ENCODE measurements at places on chromosomes 2 and 18. TPM values are rescaled to one million over a fixed set of nuclear protein-coding genes. Genes with fewer than 3 reads are reported as not detected.

DNA sequence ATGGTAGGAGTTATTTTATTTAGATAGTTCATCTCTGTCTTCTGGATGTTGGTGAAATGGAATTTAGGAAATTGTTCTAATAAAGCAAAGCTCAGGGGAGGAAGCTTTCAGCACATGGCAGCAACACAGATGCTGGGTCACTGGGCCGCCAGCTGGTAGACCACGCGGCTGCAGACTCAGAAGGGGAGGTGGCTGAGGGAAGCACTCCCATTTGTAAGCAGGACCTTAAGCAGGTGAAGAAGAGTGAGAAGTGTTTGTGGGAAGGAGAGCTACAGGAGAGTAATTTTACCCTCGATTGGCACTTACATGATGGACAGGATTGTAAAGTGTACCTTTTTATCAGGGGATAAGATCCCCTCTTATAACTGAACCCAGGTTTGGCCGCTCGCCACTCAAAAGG, 24.4 kb downstream of the NMS start:
- no peak for DNase-seq

- DNase-seq, result no peak
Measured at GRCh38 chr2:10453905-10454298, 5.8 kb upstream of the ODC1 start.

GRCh38 chr2:68246396-68246795, 5.9 kb downstream of the PPP3R1 start:
- no peak for DNase-seq

GRCh38 chr2:200810998-200811332, 745 bp upstream of the BZW1 start:
- DNase-seq, result no peak

DNA sequence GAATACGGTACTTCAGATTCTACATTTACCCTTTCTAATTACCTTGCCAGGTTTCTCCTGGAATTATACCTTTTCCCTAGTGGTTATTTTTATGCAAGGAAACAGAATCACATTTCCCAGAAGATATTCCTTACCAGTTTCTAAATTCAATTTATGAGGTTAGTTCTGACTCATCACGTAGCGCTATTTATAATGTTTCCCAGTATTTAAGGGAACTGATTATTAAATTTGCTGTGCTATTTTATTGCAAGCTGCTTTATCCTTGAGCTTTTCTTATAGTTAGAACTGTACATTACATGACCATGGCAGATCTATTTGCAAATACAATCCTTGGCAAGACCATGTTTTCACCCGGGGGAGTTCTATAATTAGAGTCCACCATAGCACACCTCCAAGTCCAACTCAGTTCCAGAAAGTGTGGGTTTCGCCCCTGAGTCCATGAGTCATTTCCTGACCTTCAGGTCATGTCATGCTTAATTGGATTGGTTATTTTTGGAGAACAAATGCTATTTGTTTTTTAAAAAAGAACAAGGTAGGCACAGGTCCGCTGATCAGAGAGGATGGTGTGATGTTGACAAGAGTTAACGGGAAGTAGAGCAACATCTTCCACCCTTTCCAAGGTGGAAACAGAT, 126.6 kb downstream of the ZNF532 start:
- no peak for DNase-seq

PAX8 gene
- total RNA-seq, result 0.18 TPM

DNA sequence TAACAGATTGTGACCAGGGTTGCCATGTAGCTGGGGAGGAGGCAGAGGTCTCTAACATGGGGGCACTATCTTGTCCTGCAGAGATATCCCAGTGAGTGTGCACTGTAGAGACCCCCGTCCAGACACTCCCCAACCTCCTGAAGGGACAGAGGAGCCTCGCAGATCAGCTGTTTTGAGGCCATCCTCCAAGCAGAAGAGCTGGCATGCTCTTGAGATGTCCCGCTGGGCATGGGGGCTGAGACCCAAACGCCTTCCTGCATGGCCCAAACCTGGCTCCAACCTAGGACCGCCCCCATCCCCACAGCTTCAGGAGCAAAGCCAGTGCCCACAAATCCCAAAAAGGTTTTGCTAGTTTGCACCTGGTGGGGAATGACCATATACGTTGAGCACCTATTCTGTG, 2.7 kb upstream of the SLC66A3 start:
- DNase-seq, result no peak

GRCh38 chr2:150663143-150663542, 175.7 kb upstream of the RND3 start:
- DNase-seq, result no peak

DNA sequence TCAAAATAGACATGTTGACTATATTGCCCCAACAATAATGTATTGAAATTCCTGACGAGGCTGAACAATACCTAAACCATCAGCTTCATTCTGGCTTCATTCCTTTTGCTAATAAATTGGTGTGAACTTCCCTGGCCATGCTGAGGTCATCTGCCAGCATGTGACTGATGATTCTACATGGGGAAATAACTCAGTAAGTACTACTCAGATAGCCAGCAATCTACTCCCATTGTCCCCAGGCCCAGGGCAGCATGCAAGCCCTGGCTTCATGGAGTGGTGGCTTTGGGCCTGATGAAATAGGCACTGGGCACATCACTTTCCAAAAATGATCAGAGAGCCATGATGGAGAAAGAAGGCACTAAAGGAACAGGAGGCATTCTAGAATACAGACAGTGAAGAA, 468.5 kb upstream of the PIK3C3 start:
- no peak for DNase-seq

KLHL41 gene
- total RNA-seq, result 0.28 TPM

- no peak for DNase-seq
Measured at GRCh38 chr18:70385474-70385873, 96.6 kb downstream of the SOCS6 start.

GPR17 gene
- total RNA-seq, result not detected

DNA sequence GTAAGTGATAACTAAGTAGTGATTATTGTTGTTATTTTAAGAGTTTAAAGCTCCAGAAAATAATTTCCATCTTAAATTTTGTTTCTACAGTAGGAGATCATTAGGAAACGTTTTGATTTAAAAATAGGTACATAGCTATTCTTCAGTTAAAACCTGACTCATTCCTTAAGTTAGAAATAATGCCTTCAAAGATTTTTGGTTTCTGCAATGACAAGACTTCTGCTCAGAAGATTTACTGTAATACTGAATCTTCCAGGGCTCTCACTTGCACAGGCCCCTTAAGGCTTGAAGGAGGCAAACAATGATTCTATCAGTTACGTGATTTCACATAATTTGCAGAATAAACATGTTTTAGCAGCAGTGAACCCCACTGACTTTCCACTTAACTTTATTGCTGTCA, 333.7 kb downstream of the RAD51AP2 start:
- DNase-seq, result no peak

GRCh38 chr2:59851836-59852475, 701.5 kb downstream of the BCL11A start:
- DNase-seq, result no peak

KANSL1L gene
- 14.6 TPM for total RNA-seq

- no peak for DNase-seq
Measured at GRCh38 chr2:212145121-212145520, 393.5 kb downstream of the ERBB4 start.

DNA sequence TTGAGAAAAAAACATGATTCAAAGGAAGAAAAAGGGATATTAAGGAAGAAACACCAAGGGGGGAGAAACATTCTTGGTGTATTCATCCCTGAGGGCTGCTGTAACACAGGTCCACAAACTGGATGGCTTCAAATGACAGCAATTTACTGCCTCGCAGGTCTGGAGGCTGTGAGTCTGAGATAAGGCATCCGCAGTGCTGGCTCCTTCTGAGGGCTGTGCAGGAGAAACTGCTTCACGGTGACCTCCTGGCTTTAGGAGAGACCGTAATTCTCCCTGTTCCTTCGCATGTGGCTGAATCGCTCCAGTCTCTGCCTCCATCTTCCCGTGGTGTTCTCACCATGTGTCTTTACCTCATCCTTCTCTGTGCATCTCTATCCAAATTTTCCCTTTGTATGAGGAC, 490.7 kb downstream of the EIPR1 start:
- no peak for DNase-seq

DNA sequence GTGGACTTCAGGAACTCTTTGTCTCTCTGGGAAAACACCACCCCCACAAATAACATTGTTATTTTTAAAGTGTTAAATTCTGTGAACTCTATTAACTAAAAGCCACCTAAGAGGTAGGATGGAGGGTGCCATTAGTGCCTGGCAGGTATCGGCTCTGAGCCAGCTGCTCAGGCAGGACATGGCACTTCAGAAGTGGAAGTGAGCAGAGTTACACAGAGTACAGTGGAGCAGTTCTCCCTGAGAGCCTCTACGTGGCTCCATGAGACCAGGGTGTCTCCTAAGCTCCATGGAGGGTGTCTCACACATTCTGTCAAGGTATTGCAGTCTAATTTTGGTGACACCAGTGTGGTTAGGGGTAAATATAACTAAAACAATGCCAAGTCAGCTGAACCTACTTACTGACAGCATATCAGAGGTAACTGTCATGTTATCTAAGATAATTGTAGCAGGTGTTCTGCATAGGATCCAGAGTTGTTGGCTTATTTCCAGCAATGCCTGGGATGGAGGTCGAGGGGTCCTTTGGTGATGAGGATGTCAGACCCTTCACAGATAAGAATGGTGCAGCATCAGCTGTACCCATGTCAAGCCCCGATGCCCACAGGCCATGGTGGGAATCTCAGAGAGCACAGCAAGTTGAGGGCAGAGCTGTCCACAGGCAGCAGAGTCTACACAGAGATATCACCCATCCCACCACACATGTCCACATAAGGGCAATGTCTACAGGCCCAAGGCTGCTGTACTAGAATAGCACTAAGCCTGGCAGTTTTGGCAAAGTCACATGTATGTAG, 8.6 kb upstream of the MALL start:
- no peak for DNase-seq

- DNase-seq, result no peak
Measured at GRCh38 chr2:203591642-203592041, 56.5 kb upstream of the RAPH1 start.

STAT4 gene
- 0.13 TPM for total RNA-seq

GRCh38 chr2:209425471-209426071, 1.7 kb downstream of the MAP2 start:
- peak; percentile 20 for DNase-seq

DNA sequence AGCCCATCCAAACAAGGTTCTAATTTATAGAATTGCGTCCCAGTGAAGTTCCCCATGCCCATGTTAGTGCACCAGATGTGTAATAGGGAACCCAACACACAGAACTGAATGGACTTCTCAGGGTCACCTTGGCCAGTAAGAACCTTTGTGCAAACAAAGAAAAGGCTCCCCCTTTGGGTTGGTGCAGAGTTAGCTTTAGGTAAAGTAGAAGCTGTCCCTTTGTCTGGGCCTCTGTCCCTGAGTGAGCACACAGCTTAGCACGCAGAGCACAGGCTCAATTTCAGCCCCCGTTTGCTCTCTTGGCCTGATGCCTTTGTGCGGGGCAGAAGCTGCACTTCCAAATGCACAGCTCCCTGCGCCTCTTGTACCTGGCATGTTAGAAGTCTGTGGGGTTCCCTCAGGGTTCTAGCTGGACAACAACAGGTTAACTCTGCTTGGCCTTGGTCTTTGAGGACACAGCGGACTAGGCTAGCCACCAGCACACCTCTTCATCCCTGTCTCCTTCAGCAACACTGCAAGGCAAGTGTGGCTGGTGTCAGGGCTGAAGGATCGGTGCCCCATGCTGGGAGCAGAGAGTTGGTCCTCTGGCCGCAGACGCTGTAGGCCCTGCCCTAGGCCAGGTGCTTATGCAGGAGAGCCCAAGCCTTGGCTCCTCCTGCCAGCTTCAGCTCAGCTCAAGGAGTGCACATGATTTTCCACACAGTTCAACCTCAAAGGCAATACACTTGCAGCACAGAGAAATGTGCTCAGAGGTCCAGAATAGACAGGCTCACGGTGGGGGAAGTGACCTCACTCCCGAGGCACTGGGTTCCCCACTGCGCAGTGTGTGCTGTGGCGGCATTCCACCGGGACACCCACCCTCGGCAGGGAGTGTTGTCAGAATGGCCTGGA, 73.3 kb upstream of the FOSL2 start:
- no peak for DNase-seq

CNTNAP5 gene
- total RNA-seq, result not detected

MPP4 gene
- 9.0 TPM for total RNA-seq

GRCh38 chr2:141889788-141890187, 241.0 kb downstream of the LRP1B start:
- no peak for DNase-seq

GRCh38 chr2:128300151-128301020, 18.3 kb downstream of the HS6ST1 start:
- DNase-seq, result no peak

GRCh38 chr2:116804901-116805300, 1009.6 kb upstream of the DDX18 start:
- no peak for DNase-seq

- no peak for DNase-seq
Measured at GRCh38 chr18:6650747-6651146, 78.8 kb upstream of the ARHGAP28 start.

POTEI gene
- 0.07 TPM for total RNA-seq

DNA sequence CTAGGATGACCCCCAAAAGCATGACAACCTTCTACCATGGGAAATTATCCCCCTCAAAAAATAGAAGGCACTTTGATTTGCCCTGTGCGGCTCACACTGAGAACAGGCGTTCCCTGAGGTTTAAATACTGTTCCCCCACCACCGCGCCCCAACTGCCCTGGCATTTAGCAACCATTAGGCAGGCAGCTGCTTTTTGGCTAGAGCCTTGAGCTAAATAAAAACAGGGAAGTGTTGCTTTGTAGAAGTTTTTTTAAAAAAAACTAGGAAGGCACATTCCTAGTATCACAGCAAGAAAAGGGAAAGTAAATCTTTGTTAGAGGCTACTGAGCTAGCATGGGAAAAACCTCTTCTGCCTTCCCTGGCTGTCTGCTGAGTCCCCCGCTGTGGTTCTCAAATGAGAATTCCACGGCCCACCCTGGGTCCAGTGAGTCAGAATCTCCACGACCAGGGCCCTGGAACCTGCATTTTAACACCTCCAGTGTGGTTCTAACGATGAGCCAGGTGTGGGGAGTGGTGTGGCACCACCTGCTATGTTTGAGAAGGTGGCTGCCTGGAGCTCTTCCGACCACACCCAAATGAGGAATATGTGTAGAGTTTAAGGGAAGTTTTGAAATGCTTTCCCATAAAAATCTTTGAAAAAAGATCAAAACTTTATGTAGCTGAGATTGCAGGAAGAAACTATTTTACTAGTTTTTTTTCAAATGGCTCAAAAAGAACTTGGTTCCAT, 66.4 kb downstream of the VIT start:
- DNase-seq, result no peak

AFF3 gene
- under 0.01 TPM for total RNA-seq

- no peak for DNase-seq
Measured at GRCh38 chr2:182716650-182716979, 558 bp downstream of the DNAJC10 start.

DNA sequence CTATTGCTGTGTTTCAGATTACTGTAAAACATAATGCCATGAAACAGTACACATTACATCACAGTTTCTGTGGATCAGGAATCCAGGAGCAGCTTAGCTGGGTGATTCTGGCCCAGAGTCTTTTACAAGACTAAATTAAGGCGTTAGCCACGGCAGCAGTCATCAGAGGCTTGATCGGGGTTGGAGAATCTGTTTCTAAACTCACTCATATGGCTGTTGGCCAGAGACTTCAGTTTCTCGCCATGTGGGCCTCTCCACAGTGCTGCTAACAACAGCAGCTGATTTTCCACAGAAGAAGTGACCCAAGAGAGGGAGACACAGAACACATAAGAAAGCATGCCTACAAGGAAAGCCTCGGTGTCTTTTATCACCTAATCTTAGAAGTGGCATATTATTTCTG, 89.2 kb upstream of the MYO3B start:
- DNase-seq, result no peak

GRCh38 chr2:57490741-57491140, 555.9 kb upstream of the VRK2 start:
- no peak for DNase-seq

- DNase-seq, result no peak
Measured at GRCh38 chr2:3025261-3025660, 352.4 kb downstream of the EIPR1 start.

RFTN2 gene
- 6.5 TPM for total RNA-seq

Data from pulmonary artery endothelial cell (primary cell).